Foreskin keratinocyte (primary cell): ENCODE measurements at places on chromosomes 2 and 18.

- no peak for DNase-seq
Observed at GRCh38 chr2:148622366-148622765, 22.2 kb upstream of the EPC2 start.

- no peak for DNase-seq
Observed at GRCh38 chr2:234973008-234973407, 21.2 kb downstream of the SH3BP4 start.

GRCh38 chr2:212213191-212213590 is 325.4 kb downstream of the ERBB4 start:
- DNase-seq = no peak

- DNase-seq = no peak
Observed at GRCh38 chr2:23708771-23709170, 218.2 kb downstream of the ATAD2B start.

DNA sequence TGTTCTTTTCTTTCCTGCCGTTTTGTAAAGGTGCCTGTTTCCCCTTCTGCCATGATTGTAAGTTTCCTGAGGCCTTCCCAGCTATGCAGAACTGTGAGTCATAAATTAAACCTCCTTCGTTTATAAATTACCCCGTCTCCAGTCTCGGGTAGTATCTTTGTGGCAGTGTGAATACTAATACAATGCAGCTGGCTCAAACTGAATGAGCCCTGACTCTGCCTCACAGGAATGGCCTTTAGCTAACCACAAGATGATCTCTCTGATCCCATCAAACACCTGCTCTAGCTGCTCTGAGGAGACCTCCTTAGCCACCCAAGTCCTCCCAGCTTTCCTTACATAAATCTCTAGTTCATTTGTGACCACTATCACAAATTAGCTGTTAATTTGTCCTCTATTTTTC is 41.5 kb upstream of the CAB39 start:
- DNase-seq = peak; percentile 63

GRCh38 chr18:69961718-69962117 is 14.0 kb upstream of the CD226 start:
- no peak for DNase-seq

- DNase-seq = no peak
Observed at GRCh38 chr2:95698146-95698545, 106.3 kb downstream of the TRIM43 start.

DNA sequence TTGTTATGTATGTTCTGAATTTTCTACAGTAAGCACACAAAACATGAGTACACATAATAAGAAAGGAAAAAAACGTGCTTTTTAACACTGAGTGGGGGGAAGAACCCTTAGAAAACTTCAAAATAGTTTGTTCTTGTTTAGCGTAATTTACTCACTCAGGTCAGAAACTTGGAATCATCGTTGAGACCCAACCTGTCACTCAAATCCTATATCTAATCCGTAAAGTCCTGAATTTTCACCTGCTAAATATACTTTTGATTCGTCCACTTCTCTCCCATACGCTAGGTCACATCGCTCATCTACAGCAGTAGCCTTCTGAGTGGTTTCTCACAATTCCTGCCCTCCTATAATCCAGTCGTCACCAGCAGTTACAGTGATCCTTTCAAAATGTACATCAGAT is 767 bp downstream of the TPRKB start:
- no peak for DNase-seq

DNA sequence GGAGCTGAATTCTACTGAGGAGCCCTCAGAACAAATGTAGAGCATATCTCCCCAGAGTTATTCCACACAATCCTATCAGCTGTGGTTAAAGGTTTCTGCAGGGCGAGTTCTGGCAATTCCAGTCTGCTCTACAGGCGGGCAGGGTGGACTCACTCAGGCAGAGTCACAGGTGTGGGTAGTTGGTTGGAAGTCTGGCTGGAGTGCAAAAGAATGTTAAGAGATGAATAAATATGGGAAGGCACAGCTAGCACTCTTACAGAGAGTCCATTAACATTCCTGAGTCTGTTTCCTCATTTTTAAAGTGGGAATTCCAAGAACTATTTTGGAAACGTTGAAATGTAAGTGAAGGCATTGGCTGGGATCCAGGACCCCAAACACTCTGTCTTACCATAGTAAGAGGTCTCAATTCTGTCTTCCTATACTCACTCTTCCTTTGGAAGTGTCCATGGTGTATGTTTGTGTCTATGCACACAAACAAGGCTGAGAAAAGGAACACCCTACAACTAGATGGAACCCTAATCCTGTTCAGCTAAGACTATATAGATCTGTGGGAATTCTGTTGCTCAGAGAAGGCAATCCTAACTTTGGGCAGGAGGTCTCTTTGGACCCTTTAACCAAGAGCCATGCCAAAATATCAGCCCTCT is 63.3 kb upstream of the AQP4 start:
- DNase-seq = no peak
